ENCODE measurements at places on chromosomes 4 and X.

- no peak for DNase-seq
Measured at GRCh38 chrX:106932960-106933537, 12.8 kb downstream of the CLDN2 start.

DNA sequence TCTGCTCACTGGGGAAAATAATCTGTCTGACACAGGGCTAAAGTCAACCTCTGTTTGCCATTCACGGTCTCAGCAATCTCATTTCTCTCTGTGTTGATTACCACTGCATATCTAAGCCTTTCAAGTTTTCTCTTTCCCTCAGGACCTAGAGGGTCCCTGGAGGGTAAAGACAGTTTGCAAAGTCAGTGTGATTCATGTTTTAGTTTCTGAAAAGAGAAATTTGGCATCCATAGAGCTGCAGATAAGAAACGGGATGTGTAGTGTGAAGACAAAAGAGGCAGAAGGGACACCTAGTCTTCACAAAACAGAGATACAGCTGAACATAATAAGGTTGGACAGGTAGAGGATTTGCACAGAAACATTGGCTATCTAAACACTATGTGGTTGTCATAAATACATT is 34.5 kb upstream of the KDR start:
- DNase-seq, result no peak

- no peak for DNase-seq
Measured at GRCh38 chr4:183832776-183833450, 72.2 kb upstream of the STOX2 start.

DNA sequence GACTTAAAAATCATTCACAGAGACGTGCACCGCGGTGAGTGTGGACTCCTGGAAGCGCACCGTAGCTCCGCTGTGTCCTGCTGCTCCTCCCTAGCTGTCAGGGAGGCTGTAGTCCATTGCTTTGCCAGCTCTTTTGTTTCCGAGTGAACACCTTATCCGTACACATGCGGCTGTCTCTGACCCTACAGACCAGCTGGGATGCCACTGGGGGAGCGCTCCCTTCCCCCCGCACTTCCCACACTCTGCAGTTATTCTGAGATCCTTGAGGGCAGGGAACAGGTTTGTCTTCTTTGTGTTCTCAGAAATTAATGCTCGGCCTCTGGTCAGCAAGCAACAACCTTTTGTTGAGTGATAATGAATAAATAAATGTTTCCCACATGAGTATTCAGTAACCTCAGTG is 33.7 kb upstream of the MSANTD1 start:
- DNase-seq, result no peak

DNA sequence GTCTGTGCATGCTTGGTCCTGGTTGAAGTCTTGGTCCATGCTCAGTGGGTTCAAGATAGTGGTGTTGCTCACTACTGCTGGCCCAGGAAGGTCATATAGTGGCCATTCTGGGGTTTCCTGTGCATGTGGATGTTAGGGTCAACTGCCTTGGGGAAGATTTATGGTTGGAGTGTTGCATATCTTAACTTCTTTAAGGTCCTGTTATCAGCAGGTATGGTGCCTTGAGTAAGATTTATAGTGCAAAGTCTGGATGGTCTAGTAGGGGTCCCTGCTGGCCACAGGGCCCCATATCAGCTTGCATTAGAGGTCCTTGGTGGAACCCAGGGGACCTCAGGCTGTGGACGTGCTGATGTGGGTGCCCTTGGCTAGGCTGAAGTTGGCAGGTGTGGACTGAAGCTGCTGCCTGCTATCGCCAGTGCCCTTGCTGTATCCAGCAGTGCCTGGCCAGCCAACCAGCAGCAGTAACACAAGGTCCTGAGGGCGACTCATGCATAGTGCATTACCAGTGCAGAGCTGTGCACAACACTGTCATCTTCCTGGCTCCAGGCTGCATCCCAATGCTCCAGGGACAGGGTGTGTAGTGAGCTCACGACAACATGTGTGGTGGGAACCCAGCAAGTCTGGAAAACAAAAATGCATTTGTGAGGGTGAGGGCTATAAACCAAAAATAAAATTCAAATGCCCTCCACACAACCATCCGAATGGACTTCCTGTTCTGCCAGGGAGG is 61.0 kb downstream of the BEX3 start:
- no peak for DNase-seq

DNA sequence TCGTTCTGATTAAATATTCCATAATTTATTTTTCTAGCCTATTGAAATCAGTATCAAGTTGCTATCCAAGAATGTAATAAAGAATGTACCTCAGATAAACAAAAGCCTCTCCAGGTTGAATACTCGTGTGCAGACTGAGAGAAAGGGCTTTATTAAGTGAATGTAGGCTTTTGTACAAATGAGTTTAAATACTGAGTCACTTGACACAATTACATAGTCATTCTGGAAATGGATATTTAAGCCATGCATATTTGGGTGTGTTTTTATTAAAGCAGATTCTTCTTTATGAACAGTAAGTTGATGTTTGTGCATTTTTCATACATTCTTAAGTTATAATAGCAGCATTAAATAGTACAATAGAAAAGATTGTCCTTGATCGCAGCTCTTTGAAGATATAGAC is 139.8 kb upstream of the GK2 start:
- no peak for DNase-seq

DNA sequence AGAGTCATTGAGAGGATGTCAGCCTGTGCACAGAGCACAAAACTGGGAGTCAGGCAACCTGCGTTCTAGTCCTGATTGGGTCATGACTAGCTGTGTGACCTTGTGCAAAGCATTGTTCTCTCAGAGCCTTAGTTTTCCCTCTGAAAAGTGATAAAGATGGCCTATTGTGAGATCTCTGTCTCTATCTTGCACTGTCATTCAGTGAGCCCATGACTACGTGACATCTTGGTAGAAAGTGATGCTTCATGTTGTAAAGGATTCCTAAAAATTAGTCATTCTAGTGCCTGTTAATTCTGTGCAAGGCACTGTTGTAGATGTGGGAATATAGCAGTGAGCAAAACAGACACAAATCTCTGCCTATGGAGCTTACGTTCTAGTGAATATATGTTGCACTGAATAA is 2.5 kb downstream of the PGRMC1 start:
- no peak for DNase-seq
